Karpas-422 (cell line): ENCODE measurements at places on chromosomes 7 and 10. TPM values are rescaled to one million over a fixed set of nuclear protein-coding genes. Genes with fewer than 3 reads are reported as not detected.

ZNF716 gene
- total RNA-seq = not detected in 2 replicates

GATA3 gene
- total RNA-seq = not detected in 2 replicates

THSD7A gene
- 0.29 TPM in 1 of 2 replicates, not detected in the other for total RNA-seq

AKR1C4 gene
- not detected in 2 replicates for total RNA-seq

IL15RA gene
- total RNA-seq = not detected in 2 replicates

ACSM6 gene
- total RNA-seq = not detected in 2 replicates

TMEM184A gene
- not detected in 2 replicates for total RNA-seq

MDH2 gene
- total RNA-seq = 142 TPM in 2 replicates

IFIT1B gene
- total RNA-seq = 0.78 TPM in 1 of 2 replicates, not detected in the other

SLC18A2 gene
- total RNA-seq = 0.04 TPM in 1 of 2 replicates, not detected in the other

CTAGE6 gene
- total RNA-seq = not detected in 2 replicates

SCRN1 gene
- total RNA-seq = 86.4 and 88.6 TPM in 2 replicates

CPVL gene
- not detected in 2 replicates for total RNA-seq

EPDR1 gene
- 0.34 and 0.90 TPM in 2 replicates for total RNA-seq

ACTL6B gene
- not detected in 2 replicates for total RNA-seq

SLC29A4 gene
- not detected in 2 replicates for total RNA-seq

ATG9B gene
- 0.78 and 1.6 TPM in 2 replicates for total RNA-seq

DRGX gene
- total RNA-seq = not detected in 2 replicates

SLIT1 gene
- 1.0 and 2.2 TPM in 2 replicates for total RNA-seq

PARP12 gene
- 24.4 and 31.0 TPM in 2 replicates for total RNA-seq

CABCOCO1 gene
- not detected in 2 replicates for total RNA-seq

SLC18A3 gene
- total RNA-seq = not detected in 2 replicates

WNT8B gene
- not detected in 2 replicates for total RNA-seq

HOXA2 gene
- 0.41 and 0.47 TPM in 2 replicates for total RNA-seq

RNF148 gene
- total RNA-seq = not detected in 2 replicates

GARIN1A gene
- total RNA-seq = 1.1 and 1.8 TPM in 2 replicates

NEBL gene
- total RNA-seq = not detected in 2 replicates

KLF14 gene
- total RNA-seq = not detected in 2 replicates

GCK gene
- total RNA-seq = not detected in 2 replicates

PDE1C gene
- not detected in 2 replicates for total RNA-seq

MYH16 gene
- total RNA-seq = not detected in 2 replicates

H2BK1 gene
- total RNA-seq = not detected in 2 replicates

PAX2 gene
- not detected in 2 replicates for total RNA-seq

RINT1 gene
- 6.9 and 9.2 TPM in 2 replicates for total RNA-seq

HOGA1 gene
- total RNA-seq = 0.79 TPM in 1 of 2 replicates, not detected in the other

EPHA1 gene
- total RNA-seq = not detected in 2 replicates

PLA2G12B gene
- total RNA-seq = not detected in 2 replicates

HECW1 gene
- not detected in 2 replicates for total RNA-seq

SDK1 gene
- total RNA-seq = not detected in 2 replicates

CACUL1 gene
- 28.2 and 50.3 TPM in 2 replicates for total RNA-seq

VOPP1 gene
- total RNA-seq = 14.7 and 21.6 TPM in 2 replicates

ATOH7 gene
- not detected in 2 replicates for total RNA-seq

BTBD16 gene
- total RNA-seq = not detected in 2 replicates

JCAD gene
- not detected in 2 replicates for total RNA-seq

PPP1R3C gene
- total RNA-seq = not detected in 2 replicates

SLC13A1 gene
- not detected in 2 replicates for total RNA-seq

BLNK gene
- 51.7 and 99.1 TPM in 2 replicates for total RNA-seq

CALCR gene
- not detected in 2 replicates for total RNA-seq

PALD1 gene
- total RNA-seq = 54.7 and 106 TPM in 2 replicates

HOXA9 gene
- not detected in 2 replicates for total RNA-seq

GRM3 gene
- total RNA-seq = 0.51 TPM in 1 of 2 replicates, not detected in the other
